ENCODE measurements at places on chromosomes 1 and 21. TPM values are rescaled to one million over a fixed set of nuclear protein-coding genes. Genes with fewer than 3 reads are reported as not detected.

DNA sequence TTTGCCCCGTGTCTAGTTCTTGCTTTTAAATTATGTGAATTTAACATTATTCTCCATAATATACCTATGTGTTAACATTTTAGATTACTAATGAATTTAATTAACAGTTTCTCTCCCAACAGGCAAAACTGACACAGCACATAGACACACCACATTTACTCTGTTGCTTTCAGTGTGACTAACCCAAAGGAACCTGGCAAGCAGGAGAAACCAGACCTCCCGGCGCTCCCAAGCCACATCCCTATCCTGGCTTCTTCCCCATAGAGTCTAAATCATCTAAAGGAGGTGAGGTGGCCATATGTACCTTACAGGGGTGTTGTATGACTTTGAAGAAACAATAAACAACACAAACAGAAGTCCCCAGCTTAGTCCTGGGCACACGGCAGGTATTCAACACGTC, 69.2 kb downstream of the CAPZB start:
- no peak overlapping the region for H3K4me3 ChIP-seq
- H3K27ac ChIP-seq = no peak overlapping the region
- DNase-seq = no peak
- H3K4me1 ChIP-seq = peaks cover 44% of the 10 kb centered on the region
- H3K27me3 ChIP-seq = no peaks in the 10 kb centered on the region

GRCh38 chr1:112245114-112245513, 150.9 kb upstream of the CTTNBP2NL start:
- no peak for DNase-seq
- H3K27ac ChIP-seq = no peak overlapping the region
- no peaks in the 10 kb centered on the region for H3K36me3 ChIP-seq
- H3K4me1 ChIP-seq = no peaks in the 10 kb centered on the region

- peaks cover 63% of the 10 kb centered on the region for H3K36me3 ChIP-seq
- no peaks in the 10 kb centered on the region for H3K27me3 ChIP-seq
- peaks cover 88% of the 10 kb centered on the region for H3K4me1 ChIP-seq
- no peak for DNase-seq
- peak overlapping the region; percentile 100 for H3K4me3 ChIP-seq
These were observed 6.4 kb downstream of the SMAP2 start for GRCh38 chr1:40379785-40380452.

GRCh38 chr1:46302641-46303037, 777 bp downstream of the LRRC41 start:
- peak overlapping the region; percentile 90 for H3K4me3 ChIP-seq
- H3K4me1 ChIP-seq = peaks cover 54% of the 10 kb centered on the region
- H3K27me3 ChIP-seq = no peaks in the 10 kb centered on the region
- peak overlapping the region; percentile 99 for H3K27ac ChIP-seq
- peaks cover 16% of the 10 kb centered on the region for H3K36me3 ChIP-seq

The CDA gene
- not detected for total RNA-seq

- H3K36me3 ChIP-seq = peaks cover 24% of the 10 kb centered on the region
- no peak for DNase-seq
- H3K4me1 ChIP-seq = peaks cover 64% of the 10 kb centered on the region
- H3K27ac ChIP-seq = peak overlapping the region; percentile 72
These were observed 23.4 kb downstream of the SLAMF6 start for GRCh38 chr1:160499631-160500030.

The RHBDL2 gene
- total RNA-seq = not detected

- peaks cover 11% of the 10 kb centered on the region for H3K36me3 ChIP-seq
- peak overlapping the region; percentile 85 for H3K4me3 ChIP-seq
- DNase-seq = peak; percentile 49
These were observed 876 bp downstream of the RAB29 start for GRCh38 chr1:205774198-205775014.

The SLAMF7 gene
- total RNA-seq = 42.6 TPM

The COL8A2 gene
- 0.09 TPM for total RNA-seq

GRCh38 chr1:227893949-227894721, 53.6 kb downstream of the WNT9A start:
- H3K27ac ChIP-seq = no peak overlapping the region
- no peaks in the 10 kb centered on the region for H3K27me3 ChIP-seq
- no peaks in the 10 kb centered on the region for H3K4me1 ChIP-seq

The TSPEAR gene
- not detected for total RNA-seq

The C1QB gene
- not detected for total RNA-seq

GRCh38 chr1:31615414-31615813, 2.1 kb upstream of the HCRTR1 start:
- no peak overlapping the region for H3K4me3 ChIP-seq
- H3K27me3 ChIP-seq = peaks cover 45% of the 10 kb centered on the region
- H3K4me1 ChIP-seq = peaks cover 3% of the 10 kb centered on the region
- no peak for DNase-seq
- H3K27ac ChIP-seq = no peak overlapping the region

DNA sequence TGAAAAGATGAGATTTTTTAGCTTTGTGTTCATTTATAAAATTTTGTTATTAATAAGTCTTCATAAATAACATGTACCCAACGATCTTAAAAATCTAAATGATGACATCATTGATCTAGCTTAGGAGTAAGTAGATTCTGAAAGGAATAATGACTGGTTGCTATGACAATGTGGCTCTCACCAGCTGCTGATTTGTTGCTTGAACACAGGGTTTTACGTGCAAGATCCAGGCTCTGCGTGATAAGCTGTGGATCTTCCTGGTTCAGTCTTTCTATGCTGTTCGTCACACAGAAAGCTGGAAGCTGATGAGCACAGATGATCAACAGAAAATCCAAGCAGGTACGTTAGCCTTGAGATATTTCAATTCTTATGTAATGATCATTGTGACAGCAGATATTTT, 49.1 kb upstream of the C1orf146 start:
- DNase-seq = no peak
- no peak overlapping the region for H3K4me3 ChIP-seq
- H3K27ac ChIP-seq = no peak overlapping the region
- no peaks in the 10 kb centered on the region for H3K36me3 ChIP-seq
- H3K27me3 ChIP-seq = no peaks in the 10 kb centered on the region

DNA sequence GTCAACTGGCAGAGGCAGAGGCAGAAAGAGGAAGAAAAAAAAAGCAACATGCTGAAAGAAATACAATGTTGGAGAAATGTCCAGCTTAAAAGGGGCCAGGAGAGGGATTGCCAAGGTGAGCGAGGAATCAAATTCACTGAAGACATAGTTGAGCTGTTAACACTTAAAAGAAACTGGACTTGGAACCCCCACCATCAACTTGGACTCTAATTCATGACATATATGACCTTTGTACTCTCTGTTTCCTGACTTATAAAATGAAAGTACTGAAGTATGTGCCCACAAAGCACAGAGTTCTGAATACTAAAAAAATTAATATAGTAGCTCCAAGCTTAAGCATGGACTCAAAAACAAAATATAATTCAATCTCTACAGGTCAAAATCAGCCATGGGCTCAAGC, 16.1 kb downstream of the PRR9 start:
- H3K36me3 ChIP-seq = no peaks in the 10 kb centered on the region
- peaks cover 13% of the 10 kb centered on the region for H3K27me3 ChIP-seq
- no peaks in the 10 kb centered on the region for H3K4me1 ChIP-seq
- no peak overlapping the region for H3K27ac ChIP-seq
- H3K4me3 ChIP-seq = no peak overlapping the region

The SYDE2 gene
- 4.3 TPM for total RNA-seq

- H3K36me3 ChIP-seq = no peaks in the 10 kb centered on the region
- H3K27ac ChIP-seq = no peak overlapping the region
- H3K4me1 ChIP-seq = no peaks in the 10 kb centered on the region
- peaks cover 24% of the 10 kb centered on the region for H3K27me3 ChIP-seq
- no peak overlapping the region for H3K4me3 ChIP-seq
These were observed 39.0 kb upstream of the DIPK1A start for GRCh38 chr1:93000291-93000690.

The MYBPH gene
- not detected for total RNA-seq

DNA sequence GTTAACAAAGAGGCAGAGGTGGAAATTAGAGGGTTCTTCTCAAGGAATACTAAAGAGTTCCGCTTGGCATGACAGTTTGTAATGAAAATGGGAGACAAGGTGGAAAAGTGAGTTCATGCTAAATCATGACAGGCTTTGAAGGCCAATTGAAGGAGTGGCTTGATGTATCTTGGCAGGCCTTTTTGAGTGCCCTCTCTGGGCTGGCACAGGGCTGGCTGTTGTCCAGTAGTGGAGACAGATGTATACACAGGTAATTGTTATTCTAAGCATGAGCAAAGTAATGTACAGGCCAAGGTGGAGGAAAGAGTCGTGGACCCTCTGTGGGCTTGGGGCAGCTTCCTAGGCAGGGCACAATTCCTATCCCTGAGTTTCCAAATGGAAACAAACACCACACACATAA, 196.7 kb upstream of the GALNT2 start:
- H3K36me3 ChIP-seq = no peaks in the 10 kb centered on the region
- no peaks in the 10 kb centered on the region for H3K4me1 ChIP-seq
- peaks cover 7% of the 10 kb centered on the region for H3K27me3 ChIP-seq
- no peak overlapping the region for H3K27ac ChIP-seq

- H3K36me3 ChIP-seq = no peaks in the 10 kb centered on the region
- H3K4me1 ChIP-seq = peaks cover 16% of the 10 kb centered on the region
- DNase-seq = no peak
- H3K27ac ChIP-seq = peak overlapping the region; percentile 64
- H3K4me3 ChIP-seq = peak overlapping the region; percentile 73
These were observed 92.6 kb downstream of the NID1 start for GRCh38 chr1:235972311-235972689.

DNA sequence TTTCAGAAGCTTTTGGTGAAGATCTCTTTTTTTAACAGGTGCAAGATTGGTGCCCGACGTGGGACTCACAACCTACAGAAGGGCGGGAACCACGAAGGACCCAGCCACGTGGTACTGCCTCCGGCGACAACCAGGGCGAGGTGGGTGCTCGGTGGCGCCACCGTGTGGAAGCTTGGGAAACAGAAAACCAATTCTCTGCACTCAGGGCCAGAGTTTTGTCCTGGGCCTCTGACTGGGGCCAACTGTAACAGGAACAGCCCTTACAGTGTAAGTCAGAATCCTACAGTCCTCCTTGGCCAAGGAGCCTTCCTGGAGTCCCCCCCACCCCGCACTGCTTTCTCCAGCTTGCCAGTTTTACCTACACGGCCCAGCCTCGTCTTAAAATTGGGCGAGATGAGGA, 11.6 kb upstream of the S100A7A start:
- no peak overlapping the region for H3K4me3 ChIP-seq
- peaks cover 10% of the 10 kb centered on the region for H3K27me3 ChIP-seq
- H3K27ac ChIP-seq = no peak overlapping the region
- no peaks in the 10 kb centered on the region for H3K36me3 ChIP-seq

GRCh38 chr1:40592107-40592803, 60.8 kb downstream of the ZNF684 start:
- H3K27ac ChIP-seq = no peak overlapping the region
- peaks cover 15% of the 10 kb centered on the region for H3K4me1 ChIP-seq
- peaks cover 16% of the 10 kb centered on the region for H3K27me3 ChIP-seq
- no peak for DNase-seq
- no peak overlapping the region for H3K4me3 ChIP-seq

DNA sequence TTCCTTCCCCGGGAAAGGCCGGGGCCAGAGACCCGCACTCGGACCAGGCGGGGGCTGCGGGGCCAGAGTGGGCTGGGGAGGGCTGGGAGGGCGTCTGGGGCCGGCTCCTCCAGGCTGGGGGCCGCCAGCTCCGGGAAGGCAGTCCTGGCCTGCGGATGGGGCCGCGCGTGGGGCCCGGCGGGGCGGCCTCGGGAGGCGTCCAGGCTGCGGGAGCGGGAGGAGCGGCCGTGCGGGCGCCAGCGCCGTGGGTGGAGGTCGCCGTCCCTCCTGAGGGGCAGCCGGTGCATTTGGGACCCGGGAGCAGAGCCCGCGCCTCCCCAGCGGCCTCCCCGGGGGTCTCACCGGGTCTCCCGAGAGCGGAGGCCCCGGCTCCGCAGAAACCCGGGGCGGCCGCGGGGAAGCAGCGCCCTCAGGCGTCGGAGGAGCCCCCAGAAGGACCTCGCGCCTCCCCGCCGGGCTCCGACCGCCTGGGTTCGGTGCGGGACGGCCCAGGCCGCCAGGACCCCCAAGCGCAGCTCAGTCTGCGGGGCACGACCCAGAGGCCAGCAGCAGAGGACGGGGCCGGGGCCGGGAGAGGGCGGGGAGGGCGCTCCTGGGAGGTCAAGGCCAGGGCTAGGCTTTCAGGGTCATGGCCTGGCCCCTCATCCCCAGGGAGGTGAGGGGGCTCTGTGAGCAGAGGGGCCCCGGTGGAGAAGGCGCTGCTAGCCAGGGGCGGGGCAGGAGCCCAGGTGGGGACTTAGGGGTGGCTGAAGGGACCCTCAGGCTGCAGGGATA, 7.2 kb upstream of the SLX9 start:
- no peaks in the 10 kb centered on the region for H3K27me3 ChIP-seq
- peak overlapping the region; percentile 86 for H3K4me3 ChIP-seq
- peak; percentile 81 for DNase-seq

The PLA2G2C gene
- total RNA-seq = 3.3 TPM

DNA sequence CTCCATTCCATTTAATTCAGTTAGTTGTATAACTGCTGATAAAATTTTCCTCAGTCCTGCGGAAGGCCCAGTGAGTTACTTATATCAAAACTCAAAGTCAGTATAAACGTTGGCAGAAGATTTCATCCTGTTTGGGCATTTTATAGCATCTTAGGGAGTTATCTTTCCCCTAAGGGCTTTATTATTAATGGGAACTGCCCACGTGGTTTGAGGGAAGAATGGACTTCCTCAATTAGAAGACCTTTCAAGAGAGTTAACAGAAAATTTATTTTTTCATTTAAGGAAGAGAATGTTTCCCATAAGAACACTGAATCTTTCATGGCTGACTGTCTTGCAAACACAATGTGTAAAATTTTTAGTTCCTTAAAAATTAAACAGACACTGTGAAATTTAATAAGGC, 400.1 kb downstream of the NEGR1 start:
- no peak overlapping the region for H3K27ac ChIP-seq
- DNase-seq = no peak
- H3K27me3 ChIP-seq = no peaks in the 10 kb centered on the region

The SKI gene
- 28.5 TPM for total RNA-seq

DNA sequence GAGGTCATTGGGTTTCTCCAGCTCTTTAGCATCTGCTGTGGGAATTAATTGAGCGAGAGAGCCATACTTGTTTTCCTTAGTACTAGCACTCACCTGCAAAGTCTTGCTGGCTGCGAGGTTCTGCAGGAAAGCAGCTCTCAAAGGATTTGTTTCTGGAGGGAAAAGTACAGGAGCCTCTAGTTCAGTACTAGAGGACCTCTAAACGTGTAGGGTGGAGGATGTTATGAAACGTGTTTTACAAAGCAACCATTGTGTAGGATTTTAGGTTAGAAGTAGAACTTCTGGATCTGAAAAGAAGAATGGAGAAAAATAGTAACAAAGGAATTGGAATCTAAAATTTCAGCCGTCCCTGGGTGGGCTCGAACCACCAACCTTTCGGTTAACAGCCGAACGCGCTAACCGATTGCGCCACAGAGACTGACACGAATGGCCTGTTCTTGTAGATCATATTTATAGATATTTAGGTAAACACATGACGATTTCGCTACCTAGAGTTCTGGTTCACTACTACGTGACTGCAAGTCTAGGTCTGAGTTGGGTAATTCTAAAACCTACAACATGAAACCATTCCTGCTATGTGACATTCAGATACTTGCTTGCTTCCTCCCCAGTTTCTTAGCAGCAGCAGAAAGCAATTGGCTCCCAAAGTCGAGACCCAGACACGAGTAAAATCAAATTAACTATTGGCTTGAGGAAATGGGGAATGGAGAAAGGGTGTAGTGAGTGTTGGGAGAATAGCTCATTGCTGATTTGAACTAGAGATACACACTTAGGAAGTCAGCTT, 60.2 kb upstream of the CFAP126 start:
- H3K4me3 ChIP-seq = peak overlapping the region; percentile 88
- H3K4me1 ChIP-seq = peaks cover 26% of the 10 kb centered on the region

All from activated T-cell treated with anti-CD3 and anti-CD28 coated beads, Interleukin-2, amount 50 U/mL, for 72 hours (primary cell).